ENCODE measurements at places on chromosomes 12 and 14.
A peak's percentile ranks its signal among the peaks of the same experiment; 100 is the strongest.

- no peak for DNase-seq
Observed at GRCh38 chr14:63605041-63605532, 36.6 kb downstream of the WDR89 start.

GRCh38 chr12:39611818-39612217 is 7.8 kb downstream of the ABCD2 start:
- DNase-seq: no peak

DNA sequence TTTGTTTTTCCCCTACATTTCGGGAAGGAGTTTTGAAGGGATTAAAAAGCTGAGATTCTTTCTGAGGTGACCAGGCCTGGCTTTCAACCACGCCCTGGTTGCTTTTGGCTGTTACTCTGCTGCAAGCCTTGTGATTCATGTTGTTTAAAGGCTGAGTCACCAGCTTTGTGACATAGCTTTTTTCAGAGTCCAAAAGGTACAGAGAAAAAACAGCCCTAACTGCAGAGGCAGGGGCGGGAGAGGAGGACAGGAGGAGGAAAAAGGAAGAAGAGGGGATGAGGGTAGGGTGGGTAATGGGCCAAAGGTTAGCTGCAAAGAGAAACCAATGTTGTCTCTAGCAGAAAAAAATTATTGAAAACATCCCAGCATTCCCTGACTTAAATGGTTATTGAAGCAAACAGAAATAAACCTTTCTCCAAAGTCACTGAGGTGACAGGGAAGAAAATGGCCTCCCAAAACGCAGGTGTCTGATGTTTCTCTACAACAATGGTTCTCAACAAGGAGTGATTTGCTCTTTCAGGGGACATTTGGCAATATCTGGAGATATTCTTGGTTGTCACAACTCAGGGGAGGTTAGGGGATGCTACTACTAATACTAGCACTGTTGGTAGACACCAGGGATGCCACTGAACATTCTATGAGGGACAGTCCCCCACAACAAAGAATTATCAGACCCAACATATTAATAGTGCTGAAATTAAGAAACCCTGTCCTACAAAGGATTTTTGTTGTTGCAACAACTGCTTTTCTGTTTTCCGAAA is 2.1 kb upstream of the UBC start:
- no peak for DNase-seq

DNA sequence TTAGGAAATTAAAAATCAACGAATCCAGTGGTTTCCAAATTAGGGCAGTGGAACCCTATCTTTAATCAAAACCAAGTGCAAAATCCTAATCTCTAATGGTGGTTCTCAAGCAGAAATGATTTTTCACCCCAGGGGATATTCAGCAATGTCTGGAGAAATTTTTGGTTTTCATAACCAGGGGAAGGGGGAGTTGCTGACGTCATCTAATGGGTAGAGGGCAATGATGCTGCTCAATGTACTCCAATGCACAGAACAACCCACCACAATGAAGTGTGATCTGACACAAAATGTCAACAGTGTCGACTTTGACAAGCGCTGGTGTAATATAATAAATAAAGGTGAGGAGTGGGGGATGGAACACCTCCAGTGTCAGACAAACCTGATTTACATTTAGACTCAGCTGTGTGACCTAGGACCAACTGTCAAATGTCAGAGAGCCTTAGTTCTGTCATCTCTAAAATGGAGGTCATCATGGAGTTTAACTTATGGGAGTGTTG is 81.5 kb downstream of the CMKLR1 start:
- no peak for DNase-seq

GRCh38 chr12:117347588-117347987 is 13.8 kb downstream of the NOS1 start:
- no peak for DNase-seq

DNA sequence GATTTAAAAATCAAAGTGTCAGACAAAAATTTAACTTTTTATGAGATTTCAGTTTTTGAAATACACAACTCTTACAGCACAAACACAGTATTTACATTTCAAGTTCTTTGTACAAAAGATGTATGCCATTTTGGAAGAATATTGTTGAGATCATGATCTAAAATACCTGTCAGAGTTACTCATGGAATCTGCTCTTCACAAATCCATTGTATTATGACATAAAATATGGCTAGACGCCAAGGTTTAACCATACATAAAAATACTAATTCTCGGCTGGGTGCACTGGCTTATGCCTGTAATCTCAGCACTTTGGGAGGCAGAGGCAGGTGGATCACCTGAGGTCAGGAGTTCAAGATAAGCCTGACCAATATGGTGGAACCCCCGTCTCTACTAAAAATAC is 6.2 kb upstream of the SYCP3 start:
- no peak for DNase-seq

DNA sequence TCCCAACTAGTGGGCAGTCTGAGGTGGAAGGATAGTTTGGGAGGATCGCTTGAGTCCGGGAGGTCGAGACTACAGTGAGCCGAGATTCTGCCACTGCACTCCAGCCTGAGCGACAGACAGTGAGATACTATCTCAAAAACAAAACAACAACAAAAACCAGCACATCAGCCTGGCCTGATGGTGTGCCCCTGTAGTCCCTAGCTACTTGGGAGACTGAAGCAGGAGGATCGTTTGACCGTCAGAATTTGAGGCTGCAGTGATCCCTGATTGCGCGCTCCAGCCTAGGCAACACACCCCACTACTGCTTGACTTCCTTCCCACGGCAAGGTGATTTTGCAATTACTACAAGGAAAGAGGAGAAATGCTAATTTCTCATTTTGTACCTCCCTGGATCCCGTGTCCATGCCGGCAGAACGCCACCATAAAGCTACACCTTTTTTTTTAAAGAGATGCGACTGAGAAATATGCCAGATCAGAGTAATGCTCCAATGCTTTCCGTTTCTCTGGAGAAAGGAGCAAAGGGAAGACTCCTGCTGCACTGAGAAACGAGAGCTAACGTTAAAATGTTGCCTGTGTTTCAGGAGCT is 672 bp upstream of the SCFD1 start:
- no peak for DNase-seq

DNA sequence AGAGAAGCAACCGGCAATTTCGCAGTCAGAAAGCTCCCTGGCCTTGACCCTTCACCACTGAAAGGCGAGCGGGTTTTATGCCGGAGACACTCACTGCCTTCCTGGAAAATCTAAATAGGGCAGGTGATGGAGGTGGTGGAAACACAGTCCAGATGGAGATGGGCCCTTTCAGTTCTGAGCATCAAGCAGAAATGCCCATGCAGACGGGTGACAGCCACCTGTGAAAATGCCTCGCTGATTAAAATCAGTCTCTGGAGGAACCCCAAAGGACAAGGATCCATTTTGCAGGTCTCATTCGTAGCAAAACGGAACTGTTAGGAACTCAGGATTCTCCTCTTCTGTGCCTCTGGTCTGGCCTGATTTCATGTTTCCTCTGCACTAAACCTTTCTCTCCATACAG is 74.2 kb downstream of the FZD10 start:
- no peak for DNase-seq

DNA sequence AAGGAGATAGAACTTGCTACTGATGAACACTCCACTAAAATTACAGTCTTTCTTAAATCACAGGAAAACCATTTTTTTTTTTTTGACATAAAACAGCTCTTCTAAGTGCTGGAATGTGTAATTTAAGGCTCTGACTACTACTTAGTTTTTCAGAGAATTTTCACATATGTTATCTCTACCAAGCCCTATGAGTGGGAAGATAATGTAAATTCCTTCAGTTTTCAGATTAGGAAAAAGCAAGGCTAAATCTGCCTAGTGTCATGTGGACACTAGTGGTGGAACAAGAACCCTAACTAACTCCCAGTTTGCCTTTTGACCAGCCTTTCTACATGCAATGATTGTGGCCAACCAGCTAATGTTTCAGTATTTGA is 37.3 kb upstream of the CSRP2 start:
- DNase-seq: no peak

- peak; percentile 33 for DNase-seq
Observed at GRCh38 chr12:116677202-116677661, 60.6 kb downstream of the SPRING1 start.

DNA sequence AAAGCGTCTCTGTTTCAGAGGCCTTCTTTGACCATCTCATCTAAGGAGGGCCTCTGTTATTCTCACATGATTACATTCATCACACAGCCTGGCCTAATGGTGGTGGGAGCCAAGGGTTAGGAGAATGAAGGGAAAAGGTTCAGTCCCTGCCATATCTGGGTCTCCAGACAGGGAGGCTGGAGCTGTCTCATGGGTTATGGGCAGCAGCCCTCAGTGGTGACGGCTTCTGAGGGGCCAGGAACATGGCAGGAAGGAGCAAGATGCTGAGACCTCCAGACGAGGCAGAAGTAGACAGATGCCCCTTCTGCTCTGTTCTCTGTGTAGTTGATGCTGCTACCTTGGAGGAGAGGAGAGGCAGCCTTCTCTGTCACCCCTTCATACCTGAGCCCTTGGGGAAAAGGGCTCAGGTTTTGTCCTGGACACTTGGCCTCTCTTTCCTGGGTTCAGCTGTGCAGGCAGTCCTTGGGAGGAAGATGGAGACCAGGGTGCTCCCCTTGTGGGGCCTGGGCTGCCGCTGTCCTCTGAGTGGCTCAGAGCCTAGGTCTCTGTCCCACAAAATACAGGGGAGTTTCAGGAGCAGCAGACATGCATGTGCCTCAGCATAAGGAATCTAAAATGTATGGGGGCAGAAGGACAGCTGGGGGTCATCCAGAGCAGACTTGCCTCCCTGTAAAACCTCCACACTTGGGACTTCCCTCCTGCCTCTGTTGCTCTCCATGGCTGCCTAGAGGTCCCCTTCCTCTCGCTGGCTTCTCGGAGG is 3.6 kb downstream of the IFI27L2 start:
- DNase-seq: no peak

Measured in GM12864 (cell line).